AG04450 (cell line): ENCODE measurements at places on chromosomes 4 and X. TPM values are rescaled to one million over a fixed set of nuclear protein-coding genes. Genes with fewer than 3 reads are reported as not detected.

The GRSF1 gene
- 85.7 and 120 TPM in 2 replicates for polyA plus RNA-seq

The SORBS2 gene
- not detected in 2 replicates for polyA plus RNA-seq

- no peak for DNase-seq
Measured at GRCh38 chr4:165009493-165010227, 22.1 kb upstream of the TRIM60 start.

DNA sequence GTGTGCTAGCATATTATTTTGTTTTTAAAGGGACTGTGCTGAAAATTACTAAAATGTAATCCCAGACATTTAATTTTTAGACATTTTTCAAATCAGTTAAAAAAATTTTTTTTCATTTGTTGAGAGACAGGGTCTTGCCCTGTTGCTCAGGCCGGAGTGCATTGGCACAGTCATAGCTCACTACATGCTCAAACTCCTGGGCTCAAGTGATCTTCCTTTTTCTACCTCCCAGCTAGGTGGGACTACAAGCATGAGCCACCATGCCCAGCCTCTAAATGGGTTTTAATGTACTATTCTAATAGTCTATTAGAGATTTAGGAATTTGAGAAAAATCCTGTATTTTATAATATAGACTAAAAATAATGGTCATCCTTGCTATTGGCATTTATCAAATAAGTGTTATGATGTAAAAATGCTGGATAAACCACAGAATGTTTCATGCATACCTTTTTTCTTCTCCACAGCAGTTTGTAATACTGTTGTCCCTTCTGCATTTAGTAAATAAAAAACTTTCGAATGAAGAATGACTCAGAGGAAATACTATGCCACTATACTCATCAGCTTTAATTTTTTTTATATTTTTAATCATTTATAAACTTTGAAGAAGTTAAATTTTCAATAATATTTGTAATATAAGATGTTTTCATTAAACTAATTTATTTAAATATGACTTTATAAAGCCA, 29.9 kb downstream of the CPEB2 start:
- DNase-seq, result no peak

The SHROOM3 gene
- 9.5 and 13.1 TPM in 2 replicates for polyA plus RNA-seq

DNA sequence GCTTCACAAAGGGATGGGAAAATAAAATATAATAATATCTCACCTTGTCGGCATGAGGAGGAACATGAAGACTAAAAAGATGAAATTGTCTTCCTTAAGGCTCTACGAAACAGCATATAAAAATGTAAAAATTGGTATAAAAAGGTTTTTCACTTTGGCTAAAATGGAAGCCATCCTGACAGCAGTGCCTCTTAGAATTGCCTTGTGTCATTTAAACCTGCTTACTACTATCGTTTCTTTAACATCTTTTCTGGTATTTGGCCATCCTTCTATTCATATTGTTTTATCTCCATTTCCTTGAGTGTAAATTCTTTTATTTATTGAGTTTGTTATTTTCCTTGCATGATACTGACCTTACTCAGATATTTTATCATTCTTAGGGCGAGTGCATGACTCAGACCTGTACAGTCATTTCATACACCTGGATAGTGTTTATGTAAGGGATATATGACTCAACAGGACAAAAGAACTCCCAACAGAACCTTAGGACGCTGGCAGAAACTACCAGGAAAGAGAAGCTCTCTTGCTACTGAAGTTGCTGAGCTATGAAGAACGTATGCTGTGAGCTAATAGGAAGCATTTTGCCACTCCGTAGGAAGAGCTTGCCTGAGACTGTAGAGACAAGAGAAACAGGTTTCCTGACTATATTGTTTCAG, 5.8 kb upstream of the CDKN2AIP start:
- peak; percentile 65 for DNase-seq

DNA sequence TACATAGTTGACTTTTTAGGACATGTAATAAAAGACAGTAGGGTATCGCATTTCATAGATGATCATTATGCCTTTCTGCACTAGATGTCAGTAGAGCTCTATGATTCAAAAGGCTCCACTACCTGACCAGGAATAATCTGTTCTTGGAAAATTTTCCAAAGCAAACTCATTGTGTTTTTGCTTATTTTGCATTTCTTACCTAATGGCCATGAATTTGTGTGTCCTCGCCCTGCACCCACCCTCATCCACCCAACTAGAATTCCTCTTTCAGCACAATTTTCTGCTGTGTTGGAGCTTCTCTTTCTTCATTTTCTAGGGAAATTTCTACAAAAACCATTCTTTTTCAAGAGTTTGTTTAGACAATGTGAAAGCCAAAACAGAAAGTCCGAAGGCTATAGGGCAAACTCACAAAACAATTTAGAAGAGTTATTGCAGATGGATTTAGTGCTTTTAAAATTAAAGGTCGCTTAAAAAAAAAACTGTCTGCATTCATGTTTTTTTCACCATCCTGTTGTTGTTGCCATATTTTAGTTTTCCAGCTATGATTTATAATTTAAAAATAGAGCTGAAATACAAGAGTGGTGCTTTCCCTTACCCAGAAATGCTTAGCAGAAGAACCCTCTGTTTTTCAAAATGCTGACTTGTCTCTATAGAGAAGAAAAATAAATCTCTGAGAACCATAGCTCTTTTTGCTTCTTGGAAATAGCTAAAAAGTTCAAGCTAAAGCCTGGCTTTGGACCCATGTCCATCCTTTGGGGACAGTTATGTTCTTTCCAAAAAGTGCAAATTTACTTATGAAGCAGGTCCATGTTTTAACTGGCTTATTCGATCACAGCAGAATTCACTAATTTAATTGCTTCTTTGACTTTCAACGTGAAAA, 183.7 kb downstream of the SPATA18 start:
- no peak for DNase-seq

DNA sequence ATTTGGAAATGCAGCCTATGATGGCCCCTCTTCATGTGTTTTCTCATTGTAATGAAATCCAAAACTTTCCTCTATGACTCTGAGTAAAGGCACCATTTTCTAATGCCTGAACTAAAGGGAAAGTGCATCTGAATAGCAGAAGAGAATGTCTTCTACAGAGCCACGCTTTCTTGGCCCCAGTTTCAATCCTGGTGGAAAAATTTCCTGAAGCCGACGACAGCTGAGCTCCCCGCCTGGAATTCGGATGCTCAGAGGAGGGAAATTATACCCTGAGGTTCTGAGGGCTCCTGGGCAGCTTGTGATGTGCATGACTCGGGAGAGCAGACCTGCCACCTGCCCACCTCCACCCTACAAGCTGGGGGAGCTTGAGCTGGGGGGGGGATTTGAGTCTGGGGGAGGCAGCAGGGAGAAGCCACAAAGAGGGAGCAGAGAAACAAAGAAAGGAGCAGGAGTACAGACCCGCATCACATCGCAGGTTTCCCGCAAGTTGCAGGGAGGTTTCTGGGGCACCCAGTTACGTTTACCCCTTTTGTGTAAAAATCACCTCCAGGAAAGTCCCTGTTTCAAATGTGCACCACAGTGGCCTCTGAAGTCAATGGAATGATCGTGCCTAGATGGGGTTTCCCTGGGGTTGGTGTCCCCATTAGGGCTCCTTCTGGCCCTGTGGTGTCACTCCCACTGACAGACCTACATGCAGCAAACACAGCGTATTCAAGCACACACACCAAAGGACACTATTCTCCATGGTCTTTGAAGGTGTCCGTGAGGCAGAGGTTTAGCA, 145.6 kb upstream of the RBPJ start:
- no peak for DNase-seq

The USP26 gene
- not detected in 2 replicates for polyA plus RNA-seq

DNA sequence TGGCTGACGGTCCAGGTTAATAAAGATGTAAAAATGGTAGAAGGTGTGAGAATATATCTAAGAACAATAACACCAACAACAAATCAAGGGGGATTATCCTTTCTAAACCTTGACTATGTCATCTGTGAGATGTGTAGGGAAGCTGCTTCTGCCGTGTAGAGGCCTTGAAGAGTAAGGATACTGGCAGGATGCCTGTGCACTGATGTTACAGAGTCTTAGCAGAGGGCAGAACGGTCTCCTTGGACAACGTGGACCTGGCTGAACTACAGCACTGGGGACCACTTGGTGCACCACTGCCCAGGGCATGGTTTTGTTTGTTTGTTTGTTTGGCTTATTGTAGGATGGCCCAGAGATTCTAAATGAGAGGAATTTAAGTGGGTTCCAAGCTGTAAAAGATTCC, 33.5 kb downstream of the GPAT3 start:
- DNase-seq, result no peak

- DNase-seq, result no peak
Measured at GRCh38 chr4:3797831-3798790, 31.9 kb downstream of the ADRA2C start.

GRCh38 chrX:144840616-144841015, 406.7 kb upstream of the SPANXN1 start:
- DNase-seq, result no peak

DNA sequence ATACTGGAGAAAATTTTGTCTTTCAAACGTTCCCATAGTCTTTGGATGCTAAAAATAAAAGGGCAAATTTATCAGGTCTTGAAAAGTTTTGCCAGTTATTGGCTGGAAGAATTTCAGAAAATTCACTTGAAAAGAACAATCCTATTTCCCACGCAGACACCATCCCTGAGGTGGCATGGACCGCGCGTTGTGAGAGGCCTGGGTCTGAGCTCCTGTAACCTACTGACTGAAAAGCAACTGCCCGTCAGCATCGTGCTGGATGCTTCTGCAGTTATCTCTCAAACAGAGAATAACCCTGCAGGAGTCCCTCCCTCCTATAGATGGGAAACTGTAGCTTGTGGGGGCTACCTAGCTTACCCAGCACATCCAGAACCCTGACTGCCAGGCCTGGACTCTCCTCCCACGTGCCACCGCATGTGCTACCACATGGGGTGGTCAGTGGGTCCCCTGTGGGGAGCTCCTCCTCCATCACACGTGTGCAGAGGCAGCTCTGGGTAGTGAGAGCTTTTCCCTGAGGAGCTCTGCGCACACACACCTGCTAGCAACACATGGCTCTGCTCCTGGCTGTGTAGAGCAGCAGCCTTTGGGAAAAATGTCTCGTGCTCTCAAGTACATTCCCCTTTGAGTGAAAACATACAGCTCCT, 36.1 kb downstream of the NSG1 start:
- no peak for DNase-seq

- DNase-seq, result no peak
Measured at GRCh38 chr4:185036019-185036418, 17.7 kb downstream of the HELT start.

GRCh38 chr4:17265139-17265538, 246.8 kb downstream of the QDPR start:
- DNase-seq, result no peak

- no peak for DNase-seq
Measured at GRCh38 chr4:75779105-75779757, 54.9 kb downstream of the USO1 start.

DNA sequence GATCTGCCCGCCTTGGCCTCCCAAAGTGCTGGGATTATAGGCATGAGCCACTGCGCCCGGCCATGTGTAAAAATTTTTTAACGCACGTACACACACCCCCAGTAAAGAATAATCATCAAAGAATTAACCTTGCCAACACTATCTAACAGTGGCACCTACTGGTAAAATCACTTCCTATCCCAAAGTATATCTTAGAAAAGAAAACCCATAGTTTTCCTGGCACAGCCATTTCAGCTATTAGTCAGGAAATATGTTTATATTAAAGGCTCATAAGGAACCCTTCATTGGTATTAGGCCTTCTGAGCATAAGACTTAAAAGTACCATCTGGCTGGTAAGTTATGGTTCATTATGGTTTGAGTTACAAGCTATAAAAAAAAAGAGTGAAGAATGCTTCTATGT, 14.1 kb downstream of the S100G start:
- no peak for DNase-seq

The MXRA5 gene
- polyA plus RNA-seq, result 25.9 and 26.3 TPM in 2 replicates

- no peak for DNase-seq
Measured at GRCh38 chrX:68256990-68257389, 176.3 kb downstream of the OPHN1 start.

DNA sequence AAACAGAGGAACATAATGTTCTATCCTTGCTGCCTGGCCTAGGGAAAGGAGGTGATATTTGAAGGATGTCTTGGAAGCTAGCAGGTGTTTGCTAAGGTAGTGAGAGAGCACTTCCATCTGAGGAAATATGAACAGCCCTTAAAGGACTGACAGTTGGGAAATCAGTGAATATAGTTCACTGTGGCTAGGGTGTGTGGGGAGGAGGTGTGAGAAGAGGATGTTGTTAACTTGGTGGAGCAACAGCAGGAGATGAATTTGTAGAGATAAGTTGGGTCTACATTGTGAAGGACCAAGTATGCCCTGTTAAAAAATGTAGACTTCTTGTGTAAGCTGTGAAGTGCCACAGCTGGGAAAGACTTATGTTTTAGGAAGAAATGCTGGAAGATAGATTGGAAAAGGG, 25.5 kb downstream of the TBC1D19 start:
- no peak for DNase-seq

GRCh38 chrX:103774070-103774642, 2.5 kb upstream of the PLP1 start:
- DNase-seq, result no peak

DNA sequence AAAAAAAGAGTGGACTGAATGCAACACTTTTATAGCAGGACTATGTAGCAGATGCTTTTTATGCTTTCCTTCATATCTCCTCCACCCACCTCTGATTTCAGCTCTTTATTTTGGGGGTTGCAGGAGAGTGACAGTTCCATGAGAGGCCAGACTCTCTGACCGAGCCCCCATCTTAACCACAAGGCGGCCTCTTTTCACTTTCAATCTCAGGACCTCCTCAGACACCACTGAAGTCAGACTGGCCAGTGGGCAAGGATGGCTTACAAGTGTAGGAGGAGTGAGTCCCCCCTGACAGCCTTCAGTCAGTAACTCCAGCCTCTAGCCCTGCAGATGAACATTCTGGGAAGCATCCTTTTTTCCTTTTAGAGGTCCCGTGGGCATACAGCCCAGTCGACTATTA, 140.8 kb downstream of the FRAS1 start:
- no peak for DNase-seq

The CCDC120 gene
- 0.83 and 1.0 TPM in 2 replicates for polyA plus RNA-seq

GRCh38 chr4:159910721-159911120, 807.8 kb downstream of the RAPGEF2 start:
- no peak for DNase-seq

- DNase-seq, result no peak
Measured at GRCh38 chrX:15299941-15300851, 15.2 kb downstream of the ASB11 start.

DNA sequence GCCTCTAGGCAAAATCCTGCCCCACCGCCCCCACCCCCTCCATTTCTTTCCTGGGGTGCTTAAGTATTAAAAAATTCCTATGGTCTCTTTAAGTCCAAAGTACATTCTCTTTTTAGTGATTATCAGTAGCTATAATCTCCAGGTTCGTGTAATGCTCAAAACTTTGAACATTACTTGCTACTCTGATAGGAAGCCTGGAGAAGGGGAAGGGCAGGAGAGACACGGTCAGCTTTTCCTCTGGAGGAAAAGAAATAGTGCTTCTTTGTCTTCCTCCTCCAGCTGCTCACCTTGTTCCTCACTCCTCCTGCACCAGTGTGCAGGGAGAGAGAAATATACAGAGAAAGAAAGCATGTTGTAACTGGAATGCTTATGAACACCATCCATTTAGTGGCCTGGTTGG, 80.4 kb downstream of the PPP1R2C start:
- DNase-seq, result no peak

DNA sequence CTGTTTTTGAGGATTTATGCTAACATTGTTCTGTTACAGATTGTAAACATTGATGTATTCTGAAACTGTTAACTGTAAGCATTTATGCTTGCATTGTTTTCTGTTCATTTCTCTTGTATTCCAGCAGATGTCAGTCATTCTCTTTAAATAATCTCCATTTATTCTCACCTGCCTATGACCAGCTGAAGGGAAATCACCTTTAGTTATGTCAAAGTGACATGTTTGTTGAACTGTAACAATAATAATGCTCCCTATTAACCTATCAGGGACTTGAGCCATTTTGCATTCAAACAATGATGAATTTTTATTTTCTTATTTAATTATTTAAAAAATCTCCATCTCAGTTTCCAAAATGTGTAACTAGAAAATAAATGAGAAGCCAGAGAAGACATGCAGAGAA, 58.0 kb downstream of the SPCS3 start:
- no peak for DNase-seq

The TLL1 gene
- polyA plus RNA-seq, result not detected in 2 replicates
